NB4 (cell line): ENCODE measurements at places on chromosomes 5 and 9.

- no peak for DNase-seq
Measured at GRCh38 chr9:112002847-112003457, 106.3 kb downstream of the UGCG start.

DNA sequence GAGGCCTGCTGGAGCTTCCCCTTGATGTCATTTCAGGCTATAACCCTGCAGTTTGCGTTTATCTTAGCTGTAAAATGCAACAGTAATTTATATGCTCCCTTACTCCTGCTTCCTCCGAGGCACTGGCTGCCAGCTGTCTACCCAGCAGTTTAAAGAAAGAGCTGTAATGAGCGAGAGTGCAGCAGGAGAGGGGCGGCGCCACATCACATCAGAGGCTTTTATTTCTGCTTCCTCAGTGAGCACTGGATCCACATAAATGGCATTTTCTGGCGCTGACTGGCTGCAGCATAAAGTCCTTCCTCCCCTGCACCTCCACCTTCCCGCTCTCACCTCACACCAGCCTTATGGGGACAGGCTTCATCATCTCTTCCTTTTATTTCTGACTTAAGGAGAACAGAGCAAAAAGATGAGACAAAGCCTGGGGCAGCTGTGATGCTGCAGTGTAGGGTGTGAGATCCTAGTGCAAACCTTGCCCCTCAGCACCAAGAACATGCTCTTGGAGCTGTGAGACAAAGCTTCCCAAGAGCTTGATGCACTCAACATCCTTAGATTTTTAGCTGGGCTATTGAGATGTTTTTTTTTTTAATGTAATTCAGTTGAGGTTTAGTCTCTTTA lies 829.6 kb upstream of the ZNF608 start:
- no peak for DNase-seq

- DNase-seq = peak; percentile 90
Measured at GRCh38 chr5:138180183-138180782, 1.4 kb downstream of the KIF20A start.

- no peak for DNase-seq
Measured at GRCh38 chr5:56099346-56099745, 104.6 kb upstream of the IL6ST start.

DNA sequence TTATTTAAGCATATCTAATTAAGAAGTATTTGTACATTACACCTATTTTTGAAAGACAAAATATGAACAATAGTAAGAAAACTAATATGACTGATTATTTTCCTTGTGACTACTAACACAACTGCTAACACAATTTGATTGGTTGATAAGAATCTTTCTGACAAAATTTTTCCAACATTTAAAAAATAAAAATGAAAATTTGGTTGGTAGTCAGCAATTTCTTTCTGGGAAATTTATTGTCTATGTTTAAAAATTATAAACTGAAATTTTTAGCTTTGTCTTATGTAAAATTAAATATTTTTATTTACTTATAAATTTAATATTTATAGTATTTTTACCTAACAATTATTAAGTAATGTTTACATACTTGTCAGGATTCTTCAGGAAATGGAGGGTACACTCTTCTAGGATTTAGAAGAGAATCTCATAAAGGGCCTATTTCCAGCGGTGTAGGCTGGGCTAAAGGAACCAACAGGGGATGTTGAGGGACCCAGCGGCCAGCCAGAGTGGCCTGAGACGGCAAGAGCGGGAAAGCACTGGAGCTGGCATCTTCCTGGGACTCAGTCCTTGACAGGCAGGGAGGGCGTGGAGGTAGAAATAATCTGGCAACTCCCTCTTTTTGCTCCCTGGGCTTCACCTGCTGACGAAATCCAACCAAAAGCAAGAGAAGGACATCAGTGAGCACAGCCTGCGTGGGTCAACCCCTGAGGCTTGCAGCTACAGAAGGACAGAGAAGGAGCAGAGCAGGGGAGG lies 14.7 kb upstream of the FAM120A start:
- DNase-seq = no peak

DNA sequence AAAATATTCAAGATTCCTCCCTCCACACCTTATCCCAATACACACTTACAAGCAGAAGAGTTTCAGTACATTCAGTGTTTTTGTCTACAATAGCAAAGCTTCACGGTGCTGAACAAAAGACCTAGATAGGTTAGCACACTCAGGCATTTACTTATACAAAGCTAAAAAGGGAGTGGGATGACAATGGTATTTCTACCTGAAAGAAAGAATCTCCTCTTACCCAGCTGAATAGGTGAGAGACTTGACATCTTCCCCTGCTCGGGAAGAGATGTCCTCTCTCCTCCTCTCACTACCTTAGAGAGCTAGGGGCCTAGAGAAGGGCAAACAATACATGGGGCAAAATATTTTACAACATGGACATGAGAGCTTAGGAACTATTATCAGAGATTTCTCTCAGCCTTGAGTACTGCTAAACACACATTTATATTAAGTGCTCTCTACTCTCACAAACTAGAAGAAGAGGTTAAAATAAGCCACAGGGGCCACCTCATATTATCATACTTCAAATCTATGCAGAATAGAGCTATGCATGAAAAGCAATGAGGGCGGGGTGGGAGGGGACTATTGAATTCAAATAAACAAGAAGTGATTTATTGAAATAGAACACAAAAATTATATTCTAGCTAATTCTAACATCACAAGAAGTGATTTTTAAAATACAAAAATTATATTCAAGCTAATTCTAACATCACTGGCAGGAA lies 38.6 kb upstream of the RNF38 start:
- DNase-seq = no peak

GRCh38 chr5:103800741-103801495 lies 238.3 kb upstream of the NUDT12 start:
- no peak for DNase-seq

DNA sequence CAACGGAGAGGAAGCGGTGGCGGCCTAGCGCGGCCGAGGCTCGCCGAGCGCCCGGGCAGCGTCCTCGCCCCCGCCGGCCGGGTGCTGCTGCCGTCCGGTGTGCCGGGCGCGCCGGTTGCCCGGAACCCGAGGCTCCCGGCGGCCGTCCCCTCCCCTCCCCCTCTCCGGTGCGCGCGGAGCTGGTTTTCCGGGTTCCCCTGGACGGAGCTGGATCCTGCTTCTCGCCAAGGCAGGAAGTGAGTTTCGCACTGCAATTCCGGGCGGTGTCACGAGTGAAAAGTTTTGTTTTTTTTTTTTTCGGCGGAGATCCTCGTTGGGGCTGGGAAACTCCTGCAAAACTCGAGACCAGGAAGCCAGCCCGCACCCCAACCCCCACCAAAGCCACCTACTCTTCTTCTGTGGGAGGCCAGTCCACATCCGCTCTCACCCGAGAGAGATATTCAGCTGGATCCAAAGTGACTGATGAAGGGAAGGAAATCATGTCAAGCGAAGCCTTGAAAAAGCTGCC lies at the start of gene ERBIN:
Gene ERBIN, plus strand, starts transcription at position 300 of the 508 bp plus-strand sequence. CDS start 66,144 bp downstream, outside the sequence.
- peak; percentile 81 for DNase-seq

GRCh38 chr5:2996248-2996647 lies 244.8 kb upstream of the IRX2 start:
- DNase-seq = no peak

DNA sequence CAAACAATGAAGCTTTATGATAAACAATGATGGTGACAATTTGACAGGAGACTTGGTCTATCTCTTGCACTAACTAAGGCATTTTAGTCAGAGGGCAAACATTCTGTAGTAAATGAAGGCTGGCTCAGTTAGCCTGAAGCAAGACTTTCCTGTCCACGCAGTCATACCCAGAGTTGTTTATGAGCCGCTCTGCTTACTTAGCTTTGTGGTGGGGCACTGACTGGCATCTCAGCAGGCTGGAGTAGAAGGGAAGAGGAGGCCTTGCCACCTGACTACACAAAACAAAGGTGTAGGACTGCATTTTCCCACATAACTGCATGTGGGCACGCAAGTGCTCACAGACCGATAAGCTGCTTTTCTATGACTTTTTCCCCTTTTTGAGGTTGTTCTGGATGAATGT lies 133.7 kb upstream of the EPB41L4A start:
- no peak for DNase-seq

GRCh38 chr9:27535701-27536118 lies 6.1 kb upstream of the MOB3B start:
- peak; percentile 42 for DNase-seq

DNA sequence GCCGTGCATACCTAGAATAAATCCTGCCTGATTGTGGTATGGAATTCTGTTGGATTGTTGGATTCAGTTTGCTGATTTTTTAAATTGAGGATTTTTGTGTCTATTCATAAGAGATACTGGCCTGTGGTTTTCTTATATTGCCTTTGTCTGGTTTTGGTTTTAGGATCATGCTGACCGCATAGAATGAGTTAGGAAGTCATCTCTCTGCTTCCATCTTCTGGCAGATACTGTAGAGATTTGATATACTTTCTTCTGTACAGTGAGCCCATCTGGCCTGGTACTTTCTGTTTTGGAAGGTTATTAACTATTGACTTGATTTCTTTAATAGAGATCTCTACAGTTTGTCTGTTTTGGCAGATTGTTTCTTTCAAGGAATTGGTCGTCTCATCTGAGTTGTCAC lies 14.7 kb downstream of the CEP72 start:
- no peak for DNase-seq

GRCh38 chr5:132756542-132756941 lies 9.3 kb downstream of the CCNI2 start:
- DNase-seq = no peak

GRCh38 chr5:93790401-93790800 lies 49.0 kb upstream of the POU5F2 start:
- peak; percentile 12 for DNase-seq

GRCh38 chr5:66516550-66516949 lies 79.6 kb upstream of the MAST4 start:
- DNase-seq = no peak

GRCh38 chr5:125499636-125500332 lies 753.3 kb upstream of the ZNF608 start:
- no peak for DNase-seq

GRCh38 chr5:107630184-107630583 lies 40.6 kb downstream of the EFNA5 start:
- no peak for DNase-seq

DNA sequence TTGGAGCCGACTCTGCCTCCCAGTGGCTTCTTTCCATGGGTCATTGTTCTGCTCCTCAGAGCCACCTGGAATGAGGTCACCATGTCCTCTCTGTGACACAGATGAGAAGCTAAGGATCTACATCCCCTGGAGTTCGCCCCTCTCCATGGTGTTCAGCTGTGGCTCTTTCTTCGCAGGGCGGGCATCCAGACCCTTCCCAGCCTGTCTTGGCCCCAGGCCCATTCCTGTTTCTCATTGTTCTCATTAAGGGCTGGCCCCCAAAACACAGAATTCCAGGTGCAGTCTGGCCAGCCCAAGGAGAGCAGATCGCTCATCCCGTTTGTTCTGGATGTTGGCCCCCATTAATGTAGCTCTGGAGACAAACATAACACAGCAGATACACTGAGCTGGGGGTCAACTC lies 66.4 kb upstream of the COL15A1 start:
- no peak for DNase-seq

DNA sequence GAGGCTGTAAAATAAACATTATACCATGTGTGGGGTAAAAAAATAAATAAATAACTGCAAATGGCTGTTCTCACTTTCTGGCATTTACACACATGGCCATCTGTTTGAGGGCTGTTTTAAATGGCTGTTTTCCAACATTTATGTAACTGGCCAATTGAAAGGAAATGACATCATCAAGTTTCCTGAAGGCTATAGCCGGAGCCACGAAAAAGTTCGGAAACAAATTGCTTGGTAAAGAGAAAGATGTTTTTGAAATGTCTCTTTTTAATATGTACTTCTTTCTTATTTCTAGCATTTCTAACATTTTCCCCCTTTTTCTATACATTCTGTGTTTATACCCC lies 95.4 kb upstream of the DAB2 start:
- DNase-seq = no peak

DNA sequence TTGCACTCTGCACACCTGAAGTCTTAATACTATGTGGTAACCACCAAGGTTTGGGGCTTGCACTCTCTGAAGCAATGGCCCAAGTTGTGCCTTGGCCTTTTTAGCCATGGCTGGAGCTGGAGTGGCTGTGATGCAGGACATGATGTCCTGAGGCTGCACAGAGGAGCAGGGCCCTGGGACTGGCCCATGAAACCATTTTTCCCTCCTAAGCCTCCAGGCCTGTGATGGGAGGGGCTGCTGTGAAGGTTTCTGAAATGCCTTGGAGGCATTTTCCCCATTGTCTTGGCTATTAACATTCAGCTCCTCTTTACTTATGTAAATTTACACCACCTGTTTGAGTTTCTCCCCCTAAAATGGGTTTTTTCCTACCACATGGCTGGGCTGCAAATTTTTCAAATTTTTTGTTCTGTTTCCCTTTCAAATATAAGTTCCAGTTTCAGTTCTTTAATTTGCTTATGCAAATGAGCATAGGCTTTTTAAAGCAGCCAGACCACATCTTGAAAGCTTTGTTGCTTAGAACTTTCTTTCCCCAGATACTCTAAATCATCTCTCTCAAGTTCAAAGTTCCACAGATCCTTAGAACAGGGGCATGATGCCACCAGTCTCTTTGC lies 237.4 kb upstream of the DMAC1 start:
- DNase-seq = no peak

DNA sequence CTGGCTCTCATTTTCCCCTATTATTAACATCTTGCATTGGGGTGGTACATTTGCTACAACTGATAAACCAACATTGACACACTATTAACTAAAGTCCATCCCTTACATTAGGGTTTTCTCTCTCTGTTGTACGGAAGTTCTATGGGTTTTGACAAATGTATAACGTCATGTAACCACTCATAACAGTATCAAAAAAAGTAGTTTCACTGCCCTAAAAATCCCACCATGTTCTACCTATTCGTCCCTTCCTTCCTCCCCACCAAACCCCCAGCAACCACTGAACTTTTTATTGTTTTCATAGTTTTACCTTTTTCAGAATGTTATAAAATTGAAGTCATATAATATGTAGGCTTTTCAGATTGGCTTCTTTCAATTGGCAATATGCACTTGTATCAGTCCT lies 40.1 kb downstream of the MLLT3 start:
- no peak for DNase-seq

- no peak for DNase-seq
Measured at GRCh38 chr9:115202960-115203751, 85.2 kb upstream of the TNC start.

DNA sequence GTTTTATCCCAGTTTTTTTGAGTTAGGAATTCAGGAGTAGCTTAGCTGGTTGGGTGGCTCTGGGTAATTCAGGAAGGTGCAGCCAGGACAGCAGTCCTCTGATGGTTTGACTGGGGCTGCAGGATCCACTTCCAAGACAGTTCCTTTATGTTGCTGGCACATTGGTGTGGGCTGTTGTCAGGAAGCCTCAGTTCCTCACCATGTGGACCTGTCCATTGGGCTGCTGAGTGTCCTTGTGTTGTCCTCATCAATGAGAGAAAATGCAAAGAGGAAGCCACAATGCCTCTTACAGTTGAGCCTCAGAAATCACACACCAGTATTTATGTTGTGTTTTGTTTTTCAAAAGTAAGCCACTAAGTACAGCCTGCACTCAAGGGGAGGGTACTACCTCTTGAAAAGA lies 140.9 kb downstream of the MAST4 start:
- DNase-seq = no peak

DNA sequence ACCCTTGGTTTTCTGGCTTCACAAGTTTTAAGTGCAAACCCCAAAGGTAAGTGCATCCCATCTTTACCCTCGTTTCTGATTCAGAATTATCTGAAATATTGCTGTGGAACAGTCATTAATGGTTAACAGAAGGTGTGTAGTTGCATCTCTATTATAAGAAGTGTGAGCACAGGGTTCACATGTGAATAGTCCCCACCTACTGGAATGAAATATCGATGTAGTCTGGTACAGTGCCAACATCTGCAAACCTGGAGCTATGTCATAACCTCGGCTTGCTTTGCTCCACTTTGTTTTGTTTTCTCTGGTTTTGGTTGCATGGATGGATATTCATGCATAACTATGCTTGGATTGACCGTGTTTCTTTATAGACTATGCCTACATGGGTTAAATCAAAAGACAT lies 12.6 kb downstream of the HTR4 start:
- DNase-seq = no peak

GRCh38 chr9:92762781-92763708 lies 1.6 kb downstream of the BICD2 start:
- DNase-seq = no peak
